ENCODE measurements at places on chromosomes 12 and 14.

DNA sequence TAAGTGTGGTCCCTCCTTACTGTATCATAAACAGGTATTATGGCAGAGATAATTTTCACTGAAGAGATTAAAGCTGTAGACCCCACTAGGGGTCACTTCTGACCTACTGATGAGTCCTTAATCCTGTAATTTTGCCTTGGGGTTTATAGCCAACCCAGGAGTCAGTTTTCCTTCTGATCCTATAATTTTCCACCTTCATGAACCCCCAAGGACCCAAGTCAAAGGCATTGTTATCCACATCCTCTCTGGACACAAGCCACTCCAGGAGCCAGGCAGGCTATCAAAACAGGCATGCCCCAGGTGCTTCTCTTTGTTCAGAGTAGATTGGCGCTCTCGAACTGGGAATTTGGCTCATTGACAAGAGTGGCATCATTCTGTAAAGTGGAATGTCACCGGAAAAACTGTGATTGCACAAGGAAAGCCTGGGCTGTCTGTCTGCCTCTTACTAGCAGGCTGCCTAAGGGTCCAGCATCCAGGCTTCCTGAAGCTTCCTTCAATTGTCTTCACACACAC, 1523.2 kb upstream of the FLRT2 start:
- DNase-seq, result no peak

DNA sequence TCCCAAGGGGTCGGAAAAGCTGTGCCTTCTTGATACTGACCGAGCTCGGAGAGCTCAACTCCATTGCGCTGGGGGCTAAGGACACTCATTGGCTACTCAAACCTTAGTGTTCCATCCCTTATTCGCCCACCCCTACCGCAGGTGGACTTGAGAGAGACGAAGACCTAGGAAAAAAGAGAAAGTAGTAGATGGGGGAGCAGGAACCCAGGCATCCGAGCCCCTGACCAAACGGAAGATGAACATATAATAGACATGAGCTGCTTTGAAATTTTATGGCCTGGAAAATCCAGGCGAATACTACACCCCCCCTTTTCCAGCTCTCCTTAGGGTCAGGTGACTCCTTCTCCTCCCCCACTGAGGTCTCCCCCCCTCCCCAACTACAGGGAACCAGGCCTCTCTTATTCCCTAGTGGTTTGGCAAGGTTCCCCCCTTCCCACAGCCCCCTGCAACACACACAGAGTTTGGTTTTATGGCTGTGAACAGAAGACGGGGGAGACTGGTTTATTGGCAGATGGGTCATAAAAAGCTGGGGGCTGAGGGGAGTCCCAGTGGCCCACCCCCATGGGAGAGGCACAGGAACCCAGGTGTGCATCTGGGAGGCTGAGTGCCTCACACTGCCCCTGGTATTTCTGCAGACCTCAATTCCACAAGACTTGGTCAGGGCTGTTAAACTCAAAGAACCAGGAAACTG, 1.6 kb downstream of the GDF11 start:
- DNase-seq, result no peak

DNA sequence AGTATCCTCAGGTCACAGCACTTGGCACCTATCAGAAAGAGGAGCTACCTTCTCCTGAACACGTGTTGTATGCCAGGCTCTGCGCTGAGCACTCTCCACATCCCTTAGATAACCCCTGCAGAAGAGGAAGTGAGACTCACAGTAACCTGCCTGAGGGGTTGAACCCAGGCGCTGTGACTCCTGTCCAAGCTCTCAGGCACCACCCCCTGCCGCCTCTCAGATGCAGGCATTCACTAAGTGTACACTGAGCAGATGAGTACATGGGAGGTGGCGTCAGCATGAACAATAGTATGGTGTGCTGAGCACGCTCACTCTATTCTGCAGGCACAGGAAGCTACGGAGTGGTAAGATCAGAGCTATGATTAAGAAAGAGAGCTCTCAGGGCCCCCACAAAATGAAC, 21.0 kb upstream of the RIC8B start:
- DNase-seq, result peak; percentile 45

DNA sequence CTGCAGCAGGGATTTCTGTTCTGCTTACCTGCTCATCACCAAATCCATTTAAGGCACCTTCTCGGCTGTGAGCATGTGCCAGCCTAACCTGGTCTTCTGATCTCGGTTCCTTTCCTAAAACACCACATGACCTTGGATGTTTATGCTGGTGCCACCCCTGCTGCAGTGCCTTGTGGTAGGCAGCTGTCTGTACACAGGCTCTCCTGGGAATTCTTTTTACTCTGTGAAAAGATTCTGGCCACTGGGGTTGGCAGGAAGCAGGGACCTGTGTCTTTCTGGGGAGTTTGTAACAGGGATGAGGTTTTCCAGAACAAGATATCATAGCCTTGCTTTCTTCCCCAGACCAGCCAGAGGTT, 10.4 kb upstream of the PLEKHG3 start:
- no peak for DNase-seq
